ENCODE measurements at places on chromosomes 3 and 15.
A peak's percentile ranks its signal among the peaks of the same experiment; 100 is the strongest.

- peak; percentile 6 for DNase-seq
Measured at GRCh38 chr15:57861034-57861638, 154.6 kb downstream of the POLR2M start.

DNA sequence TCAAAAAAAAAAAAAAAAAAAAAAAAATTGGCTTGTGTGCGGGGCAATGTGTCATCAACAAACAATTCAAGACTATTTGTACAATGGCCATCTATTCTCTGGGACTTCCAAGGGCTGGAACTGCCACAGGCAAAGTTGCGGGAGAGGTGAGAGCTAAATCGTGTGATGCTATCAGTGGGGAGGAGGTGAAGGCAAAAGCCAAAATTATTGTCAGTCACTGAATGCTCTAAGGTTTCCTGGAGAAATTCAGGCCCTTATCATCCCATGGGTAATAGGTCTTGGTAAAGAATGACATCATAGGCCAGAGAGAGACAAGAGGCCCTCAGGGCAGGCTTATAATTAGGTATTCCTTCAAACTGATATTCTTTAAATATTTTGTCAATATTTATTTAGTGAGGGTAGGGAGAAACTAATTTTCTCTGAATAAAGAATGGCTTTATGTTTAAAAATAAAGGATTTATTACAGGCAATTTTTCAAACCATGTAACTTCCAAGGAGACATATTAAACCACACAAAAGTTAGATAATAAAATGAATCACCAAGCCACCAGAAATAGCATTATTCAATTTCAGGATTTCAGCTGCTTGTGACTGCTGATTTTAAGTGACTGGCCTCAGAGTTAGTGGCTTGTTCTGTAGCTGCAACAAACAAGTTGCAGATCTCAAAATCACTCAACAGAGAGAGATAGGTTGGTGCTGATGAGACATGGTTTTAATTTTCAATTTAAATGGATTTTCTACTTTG lies 226.3 kb upstream of the MRPL3 start:
- DNase-seq: no peak

GRCh38 chr3:16329036-16329825 lies 64.2 kb downstream of the OXNAD1 start:
- DNase-seq: no peak

DNA sequence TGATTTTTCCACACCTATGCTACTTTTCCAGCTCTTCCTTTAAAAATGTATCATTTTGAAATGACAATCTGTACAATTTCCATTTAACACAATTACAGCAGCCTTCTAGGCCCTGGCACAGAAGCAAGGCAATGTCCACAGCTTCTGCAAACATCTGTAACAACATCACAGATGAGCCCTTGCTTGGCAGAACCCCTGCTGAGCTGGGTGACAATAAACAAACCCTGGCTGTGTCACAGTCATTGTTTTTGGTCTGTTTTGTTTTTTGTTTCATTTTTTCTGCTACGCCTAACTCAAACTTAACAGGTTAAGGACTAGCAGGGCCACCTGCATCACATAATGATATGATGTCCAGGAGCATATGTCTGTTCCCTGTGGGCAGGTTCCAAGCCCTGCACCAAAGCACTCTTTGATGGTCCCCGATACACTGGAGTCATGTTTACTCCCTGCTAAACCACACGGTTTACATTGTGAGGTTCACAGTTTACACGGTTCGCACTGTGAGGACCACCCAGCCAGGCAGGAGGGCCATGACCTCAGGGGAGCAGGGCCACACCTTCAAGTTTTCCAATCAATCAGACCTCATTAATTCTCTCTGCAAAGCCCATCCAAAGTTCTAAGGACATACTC lies 186.8 kb upstream of the CHRNA7 start:
- DNase-seq: no peak

DNA sequence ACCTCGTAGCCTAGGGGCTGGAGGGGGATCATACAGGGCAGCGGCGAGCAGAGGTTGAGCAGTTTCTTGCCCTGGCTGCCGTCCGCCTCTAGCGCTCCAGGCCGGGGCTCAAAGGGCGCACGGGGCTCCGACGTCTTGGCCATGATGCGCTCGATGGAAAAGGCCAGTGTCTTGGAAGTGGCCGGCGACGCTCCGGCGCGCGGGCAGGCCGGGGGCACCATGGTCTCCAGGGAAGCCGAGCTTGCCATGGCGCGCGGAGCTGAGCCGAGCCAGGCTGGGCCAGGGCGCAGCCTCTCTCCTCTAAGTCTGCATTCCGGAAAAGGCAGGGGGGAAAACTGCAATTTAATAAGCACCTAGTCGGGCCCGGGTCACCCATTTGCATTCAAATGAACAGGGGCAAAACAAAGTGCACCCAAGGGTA lies 719 bp downstream of the FEZF2 start:
- DNase-seq: no peak

GRCh38 chr3:39568508-39568907 lies 101.0 kb downstream of the MOBP start:
- DNase-seq: no peak

DNA sequence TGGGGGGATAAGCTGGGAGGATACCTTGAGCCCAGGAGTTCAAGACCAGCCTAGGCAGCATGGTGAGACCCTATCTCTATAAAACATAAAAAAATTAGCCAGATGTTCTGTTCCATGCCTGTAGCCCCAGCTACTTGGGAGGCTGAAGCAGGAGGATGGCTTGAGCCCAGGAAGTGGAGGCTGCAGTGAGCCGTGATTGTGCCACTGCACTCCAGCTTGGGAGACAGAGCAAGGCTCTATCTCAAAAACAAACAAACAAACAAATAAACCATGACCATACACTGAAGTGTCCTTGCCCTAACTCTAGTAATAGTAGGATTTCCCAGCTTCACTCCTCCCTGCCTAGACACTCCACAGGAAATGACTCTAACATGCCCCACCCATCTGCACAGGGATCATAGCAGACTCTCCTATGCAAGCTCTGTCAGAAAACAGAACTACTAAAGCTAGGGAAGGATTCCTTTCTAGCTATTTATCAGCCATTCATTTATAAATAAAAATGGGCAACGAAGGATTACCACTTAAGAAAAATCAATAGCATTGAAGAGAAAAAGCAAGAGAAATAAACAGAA lies 4.6 kb downstream of the ERICH6 start:
- DNase-seq: no peak

GRCh38 chr3:61060411-61060861 lies 190.8 kb downstream of the FHIT start:
- no peak for DNase-seq

All from T-cell (primary cell).